AG08396 (cell line): ENCODE measurements at places on chromosomes 7 and 10.
A peak's percentile ranks its signal among the peaks of the same experiment; 100 is the strongest.

- DNase-seq = no peak
These were observed 3.3 kb upstream of the FAS start for GRCh38 chr10:88987243-88987725.

DNA sequence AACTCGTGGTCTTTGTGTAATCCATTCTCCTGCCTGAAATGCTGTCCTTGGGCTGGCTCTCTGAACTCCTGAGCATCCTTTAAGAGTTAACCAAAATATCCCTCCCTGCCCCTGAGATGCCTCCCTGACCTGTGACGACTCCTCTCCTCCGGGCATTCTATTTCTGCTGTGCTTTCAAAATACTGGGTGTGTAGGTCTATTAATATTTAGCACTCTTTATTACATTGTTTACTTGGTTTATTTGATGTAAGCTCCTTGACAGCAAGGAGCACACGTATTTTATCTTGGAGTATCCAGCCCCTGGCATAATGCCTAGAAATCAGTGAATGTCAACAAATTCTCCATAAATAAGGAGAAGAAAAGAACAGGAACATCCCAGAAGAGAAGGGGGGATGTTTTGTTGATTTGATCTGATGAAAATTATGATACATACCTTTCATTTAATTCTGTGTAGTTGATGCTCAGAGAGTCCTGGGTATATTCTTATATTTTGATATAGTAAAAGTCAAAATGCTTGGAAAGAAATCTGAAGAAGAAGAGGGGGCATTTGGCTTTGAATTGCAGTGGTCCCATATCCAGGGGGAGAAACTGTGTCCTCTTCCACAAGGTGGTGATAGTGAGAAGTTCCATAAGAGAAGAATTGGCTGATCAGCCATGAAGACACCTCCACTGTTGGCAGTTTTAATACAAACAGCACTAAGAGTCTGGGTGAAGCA, 107.7 kb upstream of the MPP7 start:
- no peak for DNase-seq

DNA sequence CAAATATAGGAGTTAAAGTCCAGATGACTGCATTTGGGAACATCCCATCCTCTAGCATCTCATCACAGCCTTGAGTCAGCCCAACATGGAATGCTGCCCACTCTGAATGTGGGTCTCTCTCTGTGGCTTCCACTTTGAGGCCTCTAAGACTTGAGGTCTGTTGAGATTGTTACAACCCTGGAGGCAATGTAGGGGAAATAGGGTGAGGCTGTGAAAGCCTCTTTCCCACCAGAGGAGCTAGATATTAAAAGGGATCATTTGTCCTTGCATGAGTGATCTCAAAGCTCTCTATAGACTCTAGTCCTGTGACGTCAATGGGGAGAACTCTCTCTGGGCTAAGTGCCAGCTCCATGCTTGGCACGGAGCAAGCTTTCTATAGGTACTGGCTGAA, 6.4 kb upstream of the GOLGA7B start:
- no peak for DNase-seq

- peak; percentile 86 for DNase-seq
These were observed 771 bp downstream of the PHYHIPL start for GRCh38 chr10:59177031-59177797.

- DNase-seq = peak; percentile 45
These were observed 25.6 kb downstream of the PRF1 start for GRCh38 chr10:70576803-70577517.

DNA sequence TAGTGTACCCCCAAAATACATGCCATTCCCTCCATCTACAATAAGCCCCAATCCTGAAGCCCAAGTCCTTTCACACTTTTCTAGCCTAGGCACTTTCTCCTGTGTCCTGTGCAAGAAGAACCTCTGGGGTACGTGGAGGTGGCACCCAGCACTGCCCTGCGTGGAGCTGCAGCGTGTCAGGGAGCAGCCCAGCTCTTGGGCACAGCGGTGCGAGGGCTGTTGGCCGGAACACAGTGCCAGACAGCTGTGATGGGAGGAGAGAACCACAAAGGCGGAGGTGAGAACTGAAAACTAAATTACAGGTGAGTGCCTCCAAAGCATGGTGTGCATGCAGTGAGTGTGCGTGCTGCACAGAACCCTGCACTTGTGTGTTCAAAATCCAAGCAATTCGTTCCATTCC, 621.3 kb upstream of the ADARB2 start:
- no peak for DNase-seq

DNA sequence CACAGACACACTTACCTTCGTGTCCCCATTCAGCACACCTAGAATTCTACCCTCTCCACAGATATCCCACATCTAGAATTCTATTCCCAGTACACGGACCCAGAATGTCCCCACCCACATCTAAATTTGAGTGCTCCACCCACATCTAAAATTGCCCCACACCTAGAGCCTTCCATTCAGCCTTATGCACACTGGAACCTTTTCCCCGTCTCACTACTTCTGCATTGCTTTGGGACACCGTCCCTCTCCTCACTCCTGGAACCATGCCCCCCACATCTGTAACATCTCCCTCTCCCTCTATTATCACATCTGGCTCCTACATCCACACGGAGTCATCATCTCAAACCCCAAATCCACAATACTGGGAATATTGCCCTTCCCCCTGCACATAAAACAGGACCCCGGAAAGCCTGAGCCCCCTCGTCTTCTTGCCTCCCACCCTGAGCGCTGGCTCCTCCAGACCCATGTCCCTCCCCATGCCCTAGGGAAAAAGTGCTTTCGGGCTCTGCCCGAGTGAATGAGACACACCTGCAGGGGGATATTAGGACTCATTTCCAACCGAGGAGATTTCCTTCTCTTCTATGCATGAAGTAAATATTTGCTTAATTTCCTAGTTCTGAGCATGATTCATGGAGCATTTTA, 125.8 kb upstream of the UNC5B start:
- DNase-seq = peak; percentile 3

- DNase-seq = no peak
These were observed 473.5 kb upstream of the AKR1E2 start for GRCh38 chr10:4352414-4352961.

DNA sequence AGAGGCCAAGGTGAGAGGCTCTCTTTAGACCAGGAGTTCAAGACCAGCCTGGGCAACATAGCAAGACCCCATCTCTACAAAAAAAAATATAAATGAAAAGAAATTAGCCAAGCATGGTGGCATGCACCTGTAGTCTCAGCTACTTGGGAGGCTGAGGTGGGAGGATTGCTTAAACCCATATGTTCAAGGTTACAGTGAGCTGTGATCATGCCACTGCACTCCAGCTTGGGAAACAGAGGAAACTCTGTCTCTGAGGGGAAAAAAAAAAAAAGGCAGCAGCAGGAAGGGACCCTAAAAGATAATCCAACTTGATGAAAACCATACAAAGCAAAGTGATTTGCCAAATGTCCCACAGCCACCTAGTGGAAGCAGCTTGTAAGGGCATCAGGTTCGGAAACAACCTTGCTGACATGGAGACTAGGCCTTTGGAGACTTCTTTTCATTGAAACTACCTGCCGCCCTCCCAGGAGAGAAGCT, 15.6 kb upstream of the PBLD start:
- DNase-seq = peak; percentile 42

DNA sequence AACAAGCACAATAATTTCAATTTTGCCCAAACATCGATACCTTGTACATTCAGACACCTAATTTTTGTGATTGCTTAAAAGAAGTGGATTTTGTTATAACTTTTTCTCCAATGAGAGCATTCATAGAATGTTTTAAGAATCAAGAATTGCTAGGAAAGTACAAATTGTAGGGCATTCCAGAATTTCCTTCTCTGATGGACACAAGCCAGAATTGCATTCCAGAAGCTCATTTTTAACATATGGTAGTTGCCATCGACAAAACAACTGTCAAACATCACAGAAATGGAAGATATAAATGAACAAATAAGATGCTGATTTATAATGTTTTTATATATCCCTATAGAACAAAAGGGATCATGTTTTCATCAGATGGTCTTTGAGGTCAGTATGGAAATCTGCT, 258.4 kb upstream of the NPVF start:
- no peak for DNase-seq

DNA sequence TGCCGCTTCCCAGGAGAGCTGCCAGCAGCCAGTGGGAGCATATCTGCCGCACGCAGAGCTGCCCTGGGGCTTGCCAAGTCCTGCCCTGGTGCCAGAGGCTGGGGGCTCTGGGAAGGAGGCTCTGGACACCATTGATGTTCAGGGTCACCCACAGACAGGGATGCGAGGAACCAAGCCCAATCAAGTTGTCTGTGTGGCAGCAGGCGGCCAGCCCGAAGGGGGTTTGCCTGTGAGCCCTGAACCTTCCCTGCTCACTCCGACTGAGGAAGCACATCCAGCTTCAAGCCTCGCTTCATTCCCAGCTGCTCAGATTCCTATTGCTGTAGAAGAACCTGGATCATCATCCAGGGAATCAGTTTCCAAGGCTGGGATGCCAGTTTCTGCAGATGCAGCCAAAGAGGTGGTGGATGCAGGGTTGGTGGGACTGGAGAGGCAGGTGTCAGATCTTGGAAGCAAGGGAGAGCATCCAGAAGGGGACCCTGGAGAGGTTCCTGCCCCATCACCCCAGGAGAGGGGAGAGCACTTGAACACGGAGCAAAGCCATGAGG, 94.6 kb downstream of the TACC2 start:
- DNase-seq = no peak

DNA sequence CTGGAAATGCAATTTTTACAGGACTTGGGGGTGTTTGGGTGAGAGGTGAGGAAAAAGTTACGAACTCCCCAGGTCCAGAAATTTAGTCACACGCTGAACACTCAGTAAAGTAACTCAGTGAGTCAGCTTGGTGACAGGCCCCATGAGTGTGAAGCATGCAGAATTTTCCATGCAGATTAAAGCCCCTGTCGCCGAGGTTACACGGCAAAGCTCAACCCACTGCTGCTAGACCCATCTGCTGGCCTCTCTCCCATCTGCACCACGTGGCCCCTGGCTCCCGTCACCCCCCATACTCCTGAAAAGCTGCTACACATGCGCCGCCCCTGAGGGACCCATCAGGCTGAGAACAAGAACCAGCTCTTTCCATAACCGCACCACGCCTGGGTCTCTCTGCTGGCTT, 7.0 kb upstream of the MMP21 start:
- DNase-seq = no peak

GRCh38 chr10:132250481-132251475, 57.0 kb downstream of the STK32C start:
- DNase-seq = no peak

GRCh38 chr7:103065667-103066066, 8.9 kb downstream of the FBXL13 start:
- peak; percentile 28 for DNase-seq

- DNase-seq = no peak
These were observed 63.8 kb downstream of the UNCX start for GRCh38 chr7:1296356-1296981.

DNA sequence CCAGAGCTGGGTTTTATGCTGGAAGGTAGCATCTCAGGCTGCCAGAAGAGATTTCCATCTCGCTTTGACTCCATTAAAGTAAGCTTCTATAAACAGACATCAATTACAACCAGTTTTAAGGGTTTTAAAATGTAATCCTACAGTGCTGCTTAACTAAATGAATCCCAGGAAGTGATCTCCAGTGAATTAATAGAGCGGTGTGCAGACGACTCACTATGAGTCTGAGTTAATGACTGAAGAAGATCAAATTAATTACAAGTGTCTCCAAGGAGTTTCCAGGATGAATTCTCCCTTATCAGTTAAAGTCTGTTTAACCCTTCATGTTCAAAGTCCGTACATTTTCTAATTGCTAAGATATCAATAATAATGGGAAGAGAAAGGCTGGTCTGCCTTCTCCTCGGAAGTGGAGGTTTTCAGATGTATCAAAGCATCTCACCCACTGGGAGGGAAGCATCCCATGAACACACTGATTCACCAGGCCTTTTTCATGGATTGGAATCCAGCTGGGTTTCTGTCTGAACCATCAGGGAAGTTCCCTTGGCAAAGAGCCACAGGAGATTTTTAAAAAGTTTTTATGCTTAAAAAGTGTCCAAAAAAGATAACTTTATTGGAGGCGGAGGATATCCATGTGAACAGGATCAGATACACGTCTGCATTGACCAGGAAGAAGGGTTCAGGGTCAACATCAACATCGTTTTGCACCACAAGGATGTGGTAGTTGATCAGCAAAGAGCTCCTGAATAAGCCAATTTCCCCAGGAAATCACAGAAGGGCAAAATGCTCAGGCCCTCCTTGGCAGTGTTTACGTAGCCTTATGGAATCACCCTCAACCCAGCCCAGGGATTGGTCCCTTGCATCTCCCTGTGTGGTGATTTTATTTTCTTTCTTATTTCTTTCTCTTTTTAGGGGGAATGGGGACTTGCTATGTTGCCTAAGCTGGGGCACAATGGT, 288.2 kb downstream of the POU6F2 start:
- no peak for DNase-seq

DNA sequence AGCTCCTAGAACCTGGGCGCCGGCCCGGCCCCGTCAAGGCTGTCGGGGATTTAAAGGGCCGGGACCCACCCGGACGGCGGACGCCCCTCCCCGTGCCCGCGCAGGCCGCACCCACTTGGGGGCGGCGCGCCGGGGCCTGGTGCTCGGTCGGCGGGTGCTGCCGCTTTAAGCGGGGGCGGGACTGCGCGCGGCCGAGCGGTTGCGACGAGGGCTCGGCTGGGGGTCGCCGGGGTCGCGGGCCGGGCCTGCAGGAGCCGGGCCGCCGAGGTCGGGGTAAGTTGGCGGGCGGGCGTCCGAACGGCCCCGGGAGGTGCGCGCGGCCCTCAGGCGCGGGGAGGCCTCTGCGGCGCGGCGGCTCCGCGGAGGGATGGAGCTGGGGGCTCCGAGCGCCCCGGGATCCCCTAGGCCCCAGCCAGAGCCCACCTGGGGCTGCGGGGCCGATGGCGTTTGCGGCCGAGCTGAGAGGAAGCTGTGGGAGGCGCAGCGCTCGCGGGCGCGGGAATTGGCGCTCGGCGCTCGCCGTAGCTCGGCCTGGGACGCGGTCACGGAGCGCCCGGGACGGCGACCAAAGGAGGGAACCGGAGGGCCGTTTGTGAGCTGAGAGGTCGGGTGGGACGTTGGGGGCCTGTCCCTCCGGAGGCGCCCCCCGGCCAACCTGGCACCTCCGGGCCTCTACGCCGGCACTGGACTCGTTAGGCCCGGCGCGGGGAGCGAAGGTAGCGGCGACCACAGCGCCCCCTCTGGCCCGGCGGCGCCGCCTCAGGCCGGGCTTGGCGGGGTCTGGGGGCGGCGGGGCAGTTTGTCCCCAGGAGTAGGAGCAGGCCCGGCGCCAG, at the start of gene TRRAP:
Gene TRRAP (plus strand): TSS at position 168 of the 833 bp plus-strand sequence. CDS start 2,619 bp downstream, outside the sequence.
- DNase-seq = peak; percentile 93

GRCh38 chr7:124106575-124106974, 73.7 kb upstream of the TMEM229A start:
- no peak for DNase-seq

DNA sequence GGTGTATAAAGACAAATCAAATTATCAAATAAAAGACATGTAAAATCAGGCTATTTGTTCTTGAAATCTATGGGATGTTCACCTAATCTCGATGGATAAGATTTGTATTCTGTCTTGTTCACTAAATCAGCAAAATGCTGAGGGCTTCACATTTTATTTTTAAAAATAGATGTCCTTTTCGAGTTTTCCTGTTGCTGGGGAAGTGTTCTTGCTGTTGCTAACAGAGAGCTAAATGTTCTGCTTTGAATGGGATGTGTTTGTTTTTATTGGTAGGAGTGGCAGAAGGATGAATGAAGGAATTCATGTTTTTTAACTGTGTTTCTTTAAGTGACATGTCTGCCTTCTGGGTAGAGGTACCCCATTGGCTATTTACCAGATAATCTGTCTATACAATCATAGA, 7.3 kb upstream of the SNX13 start:
- no peak for DNase-seq

- no peak for DNase-seq
These were observed 24.6 kb upstream of the WNT16 start for GRCh38 chr7:121304102-121304658.

GRCh38 chr10:49568235-49568634, 29.3 kb upstream of the ERCC6 start:
- DNase-seq = no peak
